GM23248 (cell line): ENCODE measurements at places on chromosomes 2 and 18.
A peak's percentile ranks its signal among the peaks of the same experiment; 100 is the strongest.

- H3K27ac ChIP-seq: no peak overlapping the region
- no peaks in the 10 kb centered on the region for H3K36me3 ChIP-seq
- H3K4me1 ChIP-seq: peaks cover 21% of the 10 kb centered on the region
These were observed 172.6 kb upstream of the STON1 start for GRCh38 chr2:48357351-48357750.

- peaks cover 14% of the 10 kb centered on the region for H3K4me1 ChIP-seq
- no peak overlapping the region for H3K4me3 ChIP-seq
- no peaks in the 10 kb centered on the region for H3K36me3 ChIP-seq
- no peaks in the 10 kb centered on the region for H3K27me3 ChIP-seq
- peak; percentile 99 for DNase-seq
These were observed 32.9 kb downstream of the HS1BP3 start for GRCh38 chr2:20617892-20618467.

DNA sequence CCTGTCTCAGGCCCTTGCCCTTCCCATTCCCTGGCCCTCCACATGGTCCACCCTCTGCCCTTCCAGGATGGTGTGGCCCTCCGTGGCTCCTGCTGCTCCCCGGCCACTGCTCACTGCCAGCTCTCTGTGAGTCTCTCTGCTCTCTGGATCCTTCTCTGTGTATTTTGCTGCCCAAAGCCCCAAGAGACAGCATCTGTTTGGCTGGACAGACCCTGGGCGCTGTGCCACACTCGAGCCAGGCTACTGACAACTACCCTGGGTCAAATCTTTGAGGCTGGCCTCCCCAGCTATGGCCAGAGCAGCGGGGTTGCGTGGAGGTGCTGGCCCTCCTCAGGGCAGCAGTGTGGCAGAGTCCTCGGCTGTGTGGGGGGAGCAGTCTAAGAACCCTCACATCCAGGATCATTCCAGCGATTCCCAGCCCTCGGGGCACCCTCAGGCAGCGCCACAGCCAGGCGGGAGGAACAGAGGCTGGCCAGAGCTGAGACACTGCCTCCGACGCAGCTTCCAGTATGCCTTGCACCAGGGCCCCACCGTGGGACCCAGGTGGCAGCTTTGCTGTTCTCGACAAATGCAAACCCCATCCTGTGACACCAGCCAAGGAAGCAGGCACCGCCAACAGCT lies 139.4 kb upstream of the GLI2 start:
- peaks cover 23% of the 10 kb centered on the region for H3K4me1 ChIP-seq
- DNase-seq: peak; percentile 42
- H3K27me3 ChIP-seq: no peaks in the 10 kb centered on the region
- H3K4me3 ChIP-seq: no peak overlapping the region
- no peaks in the 10 kb centered on the region for H3K36me3 ChIP-seq

DNA sequence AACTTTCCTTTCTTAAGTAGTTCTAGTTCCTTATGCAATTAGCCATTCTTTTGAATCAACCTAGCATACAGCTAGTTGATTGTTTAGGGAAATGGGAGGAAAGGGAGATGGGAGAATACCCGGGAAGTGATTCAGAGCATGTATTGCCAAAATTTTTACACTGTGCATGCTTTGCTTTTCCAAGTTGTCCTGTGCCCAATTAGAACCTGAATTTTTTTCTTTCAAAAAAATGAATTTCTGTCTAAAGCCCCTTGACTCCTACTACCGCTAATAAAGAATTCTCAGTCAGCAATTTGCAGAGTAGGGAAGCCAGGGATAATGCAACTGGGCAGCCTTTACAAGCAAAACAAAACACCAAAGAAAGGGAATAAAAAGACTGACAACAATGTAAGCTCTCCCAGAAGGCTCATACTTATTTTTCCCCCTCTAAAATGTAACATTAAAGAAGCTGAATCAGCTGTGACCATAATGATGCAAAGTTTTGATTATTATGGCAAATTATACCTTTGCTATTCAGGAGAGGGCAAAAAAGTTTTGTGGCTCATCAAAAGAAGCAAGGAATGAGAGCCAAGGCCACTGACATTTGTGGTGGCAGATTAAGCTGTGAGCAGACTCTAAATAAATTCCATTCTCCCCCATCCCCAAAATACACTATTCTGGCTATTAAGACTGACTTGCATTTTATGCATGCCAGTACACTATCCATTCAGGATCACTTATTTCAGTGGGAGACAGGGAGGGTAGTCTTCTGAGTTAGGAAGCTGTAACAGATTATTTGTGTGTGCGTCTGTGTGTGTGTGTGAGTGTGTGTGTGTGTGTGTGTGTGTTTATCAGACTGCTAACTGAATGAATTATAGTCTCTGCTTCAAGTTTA lies 174.3 kb downstream of the ERBB4 start:
- H3K27ac ChIP-seq: no peak overlapping the region
- no peaks in the 10 kb centered on the region for H3K27me3 ChIP-seq
- H3K36me3 ChIP-seq: no peaks in the 10 kb centered on the region
- DNase-seq: peak; percentile 59
- H3K4me3 ChIP-seq: no peak overlapping the region; the same call in 1 of the 2 replicates
- H3K4me1 ChIP-seq: peaks cover 12% of the 10 kb centered on the region
